ENCODE measurements at places on chromosomes 5 and 9.

DNA sequence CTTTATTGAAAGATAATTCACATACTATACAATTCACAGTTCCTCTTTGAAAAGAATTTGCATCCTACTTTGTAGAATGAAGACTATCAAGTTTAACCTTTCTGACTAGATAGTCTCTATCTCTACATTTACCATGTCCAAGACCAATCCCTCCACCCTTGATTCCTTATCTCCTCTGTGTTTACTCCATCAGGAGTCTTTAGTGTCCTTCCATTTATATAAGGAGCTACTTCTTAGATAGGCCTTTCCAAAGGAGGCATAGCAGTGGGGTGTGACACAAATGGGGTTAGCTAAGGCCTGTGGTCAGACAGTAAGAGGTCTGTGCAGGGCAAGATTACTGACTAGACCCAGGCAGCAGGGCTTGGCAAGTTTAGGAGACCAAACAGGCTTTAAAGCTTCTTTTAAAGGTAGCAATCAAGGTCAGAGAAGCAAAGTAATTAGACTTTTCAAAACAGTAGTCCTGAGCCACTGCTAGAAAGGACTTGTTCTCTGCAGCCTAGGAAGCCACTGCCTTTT lies 11.1 kb upstream of the DMXL1 start:
- no peak for DNase-seq

DNA sequence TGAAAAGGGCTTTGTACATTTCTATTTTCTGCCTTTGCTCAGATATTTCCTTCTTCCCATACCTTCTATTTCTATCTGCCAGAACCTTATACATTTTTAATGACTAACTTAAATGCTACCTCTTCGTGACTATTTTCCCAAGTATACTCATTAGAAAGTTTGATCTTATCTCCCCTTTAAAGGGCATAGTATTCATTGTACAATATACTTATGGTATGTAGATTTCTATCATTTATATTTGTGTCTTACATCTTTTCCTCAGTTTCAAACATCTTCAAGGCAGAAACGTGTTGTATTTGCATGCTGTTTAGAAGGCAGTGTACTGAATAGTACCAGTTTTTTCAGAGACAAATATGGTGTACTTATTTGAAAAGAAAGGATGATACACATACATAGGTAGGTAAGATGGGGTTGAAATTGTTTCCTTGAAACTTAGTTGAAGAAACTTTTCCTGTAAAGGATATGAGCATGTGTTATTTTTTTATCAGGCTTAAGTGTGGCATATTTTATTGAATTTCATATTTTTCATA lies 518.1 kb upstream of the NUDT12 start:
- no peak for DNase-seq

- peak; percentile 37 for DNase-seq
Observed at GRCh38 chr9:136403538-136403914, 3.6 kb upstream of the SNAPC4 start.

DNA sequence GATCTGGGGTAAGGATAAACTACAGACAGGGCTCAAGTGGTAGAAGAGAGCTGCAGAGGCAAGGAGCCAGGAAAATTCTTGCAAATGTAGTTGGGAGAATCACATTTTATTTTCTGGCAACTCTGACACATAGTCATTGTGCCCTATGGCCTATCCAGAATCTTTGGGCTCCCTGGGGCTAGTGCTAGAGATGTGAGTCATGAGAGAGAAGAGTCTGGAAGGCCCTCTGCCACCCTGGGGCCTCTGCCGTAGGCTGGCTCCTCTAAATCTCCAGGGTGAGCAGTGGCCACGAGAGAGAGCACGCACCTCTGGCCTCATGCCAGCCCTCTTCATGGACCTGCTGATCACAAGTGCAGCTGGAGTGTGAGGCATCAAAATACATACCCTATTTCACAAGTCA lies 74.3 kb upstream of the SSBP2 start:
- DNase-seq = no peak

Data from stimulated activated CD4-positive, alpha-beta T cell treated with anti-CD3 and anti-CD28 coated beads, Interleukin-1b, Interleukin-23, amount 100 ng/mL, for 24 hours (primary cell).